ENCODE measurements at places on chromosomes 5 and 9. TPM values are rescaled to one million over a fixed set of nuclear protein-coding genes. Genes with fewer than 3 reads are reported as not detected.

MRPL41 gene
- total RNA-seq = 37.1 TPM

FOXB2 gene
- total RNA-seq = not detected

TMEM215 gene
- total RNA-seq = not detected

PCDHGA11 gene
- total RNA-seq = not detected

ORM2 gene
- not detected for total RNA-seq

GMCL2 gene
- not detected for total RNA-seq

SLC1A1 gene
- 0.10 TPM for total RNA-seq

DOCK8 gene
- 283 TPM for total RNA-seq

IRX2 gene
- total RNA-seq = not detected

FPGS gene
- 78.1 TPM for total RNA-seq

BICD2 gene
- 29.5 TPM for total RNA-seq

BTNL8 gene
- total RNA-seq = not detected

WDR31 gene
- total RNA-seq = 0.87 TPM

HAVCR2 gene
- total RNA-seq = 34.7 TPM

PCDHA9 gene
- not detected for total RNA-seq

ANKRD34B gene
- not detected for total RNA-seq

TMC1 gene
- not detected for total RNA-seq

HIGD2A gene
- 143 TPM for total RNA-seq

C5orf34 gene
- total RNA-seq = 11.0 TPM

SLC36A3 gene
- not detected for total RNA-seq

GPR21 gene
- total RNA-seq = 1.3 TPM

ORM1 gene
- total RNA-seq = not detected

GRXCR2 gene
- not detected for total RNA-seq

ZNF366 gene
- not detected for total RNA-seq

GADD45G gene
- total RNA-seq = 5.2 TPM
